ENCODE measurements at places on chromosomes 5 and 9.

DNA sequence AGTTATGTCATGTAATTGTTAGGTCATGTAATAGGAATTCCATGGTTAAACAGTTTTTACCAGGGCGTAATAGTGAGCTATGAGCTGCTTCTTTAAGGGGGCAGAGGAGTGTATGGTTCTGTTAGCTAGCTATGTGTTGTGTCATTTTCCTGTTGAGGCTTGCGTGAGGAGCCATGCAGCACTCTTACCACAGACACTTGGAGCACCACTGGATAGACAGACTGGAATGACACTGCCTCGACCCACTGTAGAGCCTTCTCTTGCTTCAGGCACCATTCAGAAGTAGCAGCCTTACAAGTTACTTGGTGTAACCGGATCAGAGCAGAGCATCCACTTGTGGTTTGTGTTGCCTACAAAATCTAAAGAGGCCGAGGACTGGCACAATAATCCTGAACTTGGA, 28.3 kb upstream of the STOM start:
- DNase-seq: no peak

GRCh38 chr5:66675406-66675805, 79.2 kb downstream of the MAST4 start:
- DNase-seq: no peak

- DNase-seq: peak; percentile 9
These were observed 573.9 kb downstream of the KIF4B start for GRCh38 chr5:155587458-155587857.

GRCh38 chr5:92309336-92309991, 926.3 kb upstream of the ARRDC3 start:
- peak; percentile 51 for DNase-seq

DNA sequence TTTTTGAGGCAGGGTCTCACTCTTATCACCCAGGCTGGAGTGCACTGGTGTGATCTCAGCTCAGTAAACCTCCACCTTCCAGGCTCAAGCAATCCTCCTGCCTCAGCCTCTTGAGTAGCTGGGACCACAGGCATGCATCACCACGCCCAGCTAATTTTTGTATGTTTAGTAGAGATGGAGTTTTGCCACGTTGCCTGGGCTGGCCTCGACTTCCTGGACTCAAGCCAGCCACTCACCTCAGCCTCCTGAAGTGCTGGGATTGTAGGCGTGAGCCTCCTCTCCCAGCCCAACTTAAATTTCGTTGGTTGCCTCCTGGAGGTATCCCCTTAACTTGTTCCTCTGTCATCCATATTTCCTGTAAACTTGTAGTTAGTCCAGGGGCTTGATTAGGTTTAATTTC, 47.2 kb downstream of the RAB24 start:
- no peak for DNase-seq

DNA sequence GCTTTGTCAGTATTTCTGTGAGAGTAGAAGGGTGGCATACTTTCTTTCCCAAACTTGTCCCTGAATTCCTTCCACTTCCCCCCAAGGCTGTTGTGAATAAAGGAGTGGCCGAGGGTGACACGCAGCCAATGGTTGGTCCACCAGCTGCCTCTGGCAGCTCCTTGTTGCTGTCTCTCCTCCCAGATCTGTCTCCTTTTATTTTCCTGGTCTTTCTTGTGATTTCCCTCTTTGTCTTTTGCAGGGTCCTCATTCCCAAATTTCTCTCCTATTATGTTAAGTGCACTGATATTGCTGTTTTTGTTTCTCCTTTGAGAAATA, 137.5 kb upstream of the HMHB1 start:
- DNase-seq: no peak

- no peak for DNase-seq
These were observed 93.9 kb upstream of the ITGA1 start for GRCh38 chr5:52693836-52694235.

- DNase-seq: no peak
These were observed 51.3 kb downstream of the SLC12A7 start for GRCh38 chr5:1060535-1060981.

DNA sequence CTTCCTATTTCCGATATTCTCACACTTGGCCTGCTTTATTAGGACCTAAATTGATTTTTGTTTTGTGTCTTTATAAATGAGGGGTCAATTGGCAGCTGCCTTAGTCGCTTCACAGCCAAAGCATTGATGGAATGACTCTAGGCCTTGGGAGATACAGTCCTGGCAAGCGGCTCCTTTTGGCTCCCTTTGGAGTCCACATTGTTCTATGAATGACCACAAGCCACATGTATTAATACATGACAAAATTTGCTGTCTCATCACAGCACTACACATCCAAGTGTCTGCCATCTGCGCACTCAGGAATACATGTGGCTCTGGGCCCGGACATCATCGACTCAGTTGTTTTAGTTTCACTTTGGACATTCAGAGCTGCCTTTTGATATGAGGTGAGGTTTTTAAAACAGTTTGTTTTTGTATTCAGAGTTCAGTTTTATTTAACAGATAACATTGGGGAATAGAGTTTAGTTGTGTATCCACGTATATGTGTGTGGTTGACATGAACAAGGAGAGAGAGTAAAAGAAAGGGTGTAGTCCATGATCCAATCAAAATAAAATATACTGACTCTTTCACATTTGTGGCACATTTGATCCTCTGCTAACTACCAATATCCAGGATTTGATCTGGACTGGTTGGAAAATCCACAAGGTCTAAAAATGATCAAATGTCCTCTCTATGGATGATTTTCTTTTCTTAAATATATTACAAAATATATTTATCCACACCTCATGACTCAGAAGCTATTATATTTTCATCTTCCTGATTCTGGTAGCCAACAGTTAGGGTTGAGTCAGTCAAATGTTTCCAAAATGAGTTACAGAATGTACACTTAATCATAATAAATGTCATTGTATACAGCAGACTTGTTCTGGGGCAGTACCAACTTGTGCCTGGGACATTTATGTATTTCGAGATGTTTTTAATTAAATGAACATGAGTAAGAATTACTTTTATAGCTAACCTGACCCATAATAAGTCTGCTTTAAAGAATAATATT, 114.0 kb upstream of the MTAP start:
- peak; percentile 15 for DNase-seq

- no peak for DNase-seq
These were observed 109.1 kb upstream of the PTGER4 start for GRCh38 chr5:40570408-40571129.

DNA sequence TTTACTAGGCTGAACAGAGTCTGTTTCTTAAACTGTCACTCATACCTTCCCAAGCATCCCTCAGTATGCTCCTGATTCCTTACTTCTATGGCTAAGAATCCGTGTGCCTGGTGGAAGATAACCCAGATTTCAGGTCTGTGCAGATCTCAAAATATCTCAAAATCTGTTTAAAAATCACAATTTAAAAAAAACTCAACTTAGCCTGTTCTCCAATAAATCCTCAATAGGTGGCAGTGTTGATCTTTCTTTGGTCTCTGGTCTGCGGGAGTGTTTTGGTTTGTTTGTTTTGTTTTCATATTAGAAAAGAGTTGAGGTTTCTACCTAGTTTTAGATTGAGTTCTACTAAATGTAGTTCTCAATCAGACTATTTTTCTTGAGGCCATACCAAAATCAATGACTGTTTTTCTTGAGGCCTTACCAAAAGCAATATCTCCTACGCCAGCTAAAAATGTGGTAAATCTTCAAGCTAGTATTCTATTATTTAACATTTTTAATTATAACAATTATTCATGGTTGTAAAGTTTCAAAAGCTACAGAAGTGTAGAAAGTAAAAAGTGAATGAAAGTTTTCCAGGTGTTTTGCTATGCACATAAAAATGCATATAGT, 57.9 kb downstream of the TGFBR1 start:
- DNase-seq: peak; percentile 43

DNA sequence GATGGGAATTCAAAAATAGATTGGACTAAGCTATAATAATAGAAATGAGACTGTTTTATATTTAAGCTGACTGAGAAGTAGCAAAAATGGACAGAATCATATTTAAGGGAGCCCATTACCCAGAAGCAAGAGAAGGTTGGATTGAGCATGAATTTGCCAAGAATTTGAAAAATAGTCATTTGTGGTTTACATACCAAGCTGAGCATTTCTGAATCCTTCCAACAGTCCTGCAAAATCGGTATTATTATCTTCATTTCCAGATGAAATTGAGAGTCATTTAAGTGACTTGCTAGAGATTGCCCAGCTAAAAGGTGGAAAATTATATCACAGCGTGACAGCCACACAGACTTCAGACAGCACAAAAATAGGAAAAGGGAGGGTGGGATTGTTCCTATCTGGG, 48.4 kb downstream of the TNFSF15 start:
- no peak for DNase-seq

GRCh38 chr9:94911986-94912635, 185.6 kb downstream of the AOPEP start:
- DNase-seq: no peak

DNA sequence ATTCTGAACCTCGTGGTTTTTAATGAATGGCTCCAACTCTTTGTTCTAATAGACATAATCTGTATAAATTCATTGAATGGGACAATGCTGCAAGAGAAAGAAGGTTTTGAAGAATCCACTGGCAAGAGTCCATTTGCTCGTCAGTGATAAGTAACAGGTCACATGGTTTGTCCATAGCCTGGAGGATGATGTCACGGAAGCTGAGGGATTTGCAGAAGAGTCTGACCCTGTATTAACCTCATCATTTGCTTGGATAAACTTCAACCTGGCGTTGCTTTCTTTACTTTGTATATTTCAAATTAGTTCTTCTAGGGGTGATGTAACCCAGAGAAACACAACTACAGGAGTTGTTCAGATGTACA, 197.4 kb downstream of the GAS1 start:
- DNase-seq: no peak

DNA sequence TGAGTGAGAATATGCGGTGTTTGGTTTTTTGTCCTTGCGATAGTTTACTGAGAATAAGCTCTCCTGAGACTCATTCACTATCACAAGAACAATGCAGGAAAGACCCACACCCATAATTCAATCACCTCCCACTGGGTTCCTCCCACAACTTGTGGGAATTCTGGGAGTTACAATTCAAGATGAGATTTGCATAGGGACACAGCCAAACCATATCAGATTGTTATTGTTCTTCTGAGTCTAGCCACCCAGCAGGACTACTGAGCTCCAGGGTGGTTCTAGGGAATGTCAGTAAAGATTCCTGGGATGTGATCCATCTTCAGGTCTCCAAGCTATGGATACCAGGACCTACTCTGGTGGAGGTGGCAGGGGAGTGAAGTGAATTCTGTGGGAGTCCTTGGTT, 2075.1 kb upstream of the CDH9 start:
- no peak for DNase-seq

GRCh38 chr5:127813633-127814587, 110.7 kb downstream of the CCDC192 start:
- DNase-seq: no peak

- DNase-seq: no peak
These were observed 333.9 kb downstream of the DIRAS2 start for GRCh38 chr9:90308691-90309090.

GRCh38 chr5:8473827-8474568, 605.0 kb downstream of the MTRR start:
- no peak for DNase-seq

DNA sequence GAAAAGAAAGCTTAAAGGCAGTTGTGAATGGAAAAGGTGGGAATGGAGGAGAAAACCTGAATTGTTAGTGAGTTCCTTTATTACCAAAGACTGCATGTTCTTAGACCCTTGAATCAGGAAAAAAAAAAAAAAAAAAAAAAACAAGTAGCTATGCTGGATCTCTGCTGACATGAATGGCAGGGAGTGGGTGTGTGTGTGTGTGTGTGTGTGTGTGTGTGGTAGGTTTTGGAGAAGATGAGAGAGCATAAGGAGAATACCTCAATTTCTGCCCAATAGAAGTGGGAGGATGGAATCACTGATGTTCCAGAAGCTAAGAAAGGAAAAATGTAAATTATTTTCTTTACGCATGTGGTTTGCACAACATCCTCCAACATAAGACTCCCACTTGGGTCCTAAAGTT, 25.5 kb upstream of the NR4A3 start:
- DNase-seq: no peak

GRCh38 chr5:113005454-113005853, 28.9 kb downstream of the DCP2 start:
- DNase-seq: no peak

DNA sequence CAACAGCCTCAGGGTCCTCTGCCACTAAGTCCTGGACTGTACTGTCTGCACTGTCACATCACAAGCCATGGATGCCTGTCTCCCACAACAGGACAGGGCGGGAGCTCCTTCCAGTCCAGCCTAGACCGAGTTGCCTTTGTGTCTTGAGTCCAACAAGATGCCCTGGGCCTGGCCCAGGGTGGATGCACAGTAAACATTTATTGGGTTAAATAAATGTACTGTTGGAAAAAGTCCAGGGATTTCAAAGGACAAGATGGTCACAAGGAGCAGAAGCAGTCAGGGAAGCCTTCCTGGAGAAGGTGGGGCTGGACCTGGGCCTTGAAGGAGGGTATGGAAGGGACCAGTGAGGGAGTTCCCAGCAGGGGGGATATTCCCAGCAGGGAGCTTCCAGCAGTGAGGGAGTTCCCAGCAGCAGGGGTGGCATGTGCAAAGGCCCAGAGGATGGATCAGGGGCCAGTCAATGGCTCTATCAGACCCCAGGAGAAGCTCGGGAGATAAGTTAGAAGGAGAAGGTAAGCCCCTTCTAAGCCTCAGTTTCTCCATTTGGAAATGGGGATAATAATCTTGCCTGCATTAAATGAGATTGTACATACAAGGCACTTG, 72.7 kb upstream of the NEURL1B start:
- DNase-seq: no peak

GRCh38 chr9:129693741-129694140, 28.3 kb downstream of the PRRX2 start:
- DNase-seq: no peak

GRCh38 chr5:127608077-127608660, 40.7 kb upstream of the CTXN3 start:
- no peak for DNase-seq

DNA sequence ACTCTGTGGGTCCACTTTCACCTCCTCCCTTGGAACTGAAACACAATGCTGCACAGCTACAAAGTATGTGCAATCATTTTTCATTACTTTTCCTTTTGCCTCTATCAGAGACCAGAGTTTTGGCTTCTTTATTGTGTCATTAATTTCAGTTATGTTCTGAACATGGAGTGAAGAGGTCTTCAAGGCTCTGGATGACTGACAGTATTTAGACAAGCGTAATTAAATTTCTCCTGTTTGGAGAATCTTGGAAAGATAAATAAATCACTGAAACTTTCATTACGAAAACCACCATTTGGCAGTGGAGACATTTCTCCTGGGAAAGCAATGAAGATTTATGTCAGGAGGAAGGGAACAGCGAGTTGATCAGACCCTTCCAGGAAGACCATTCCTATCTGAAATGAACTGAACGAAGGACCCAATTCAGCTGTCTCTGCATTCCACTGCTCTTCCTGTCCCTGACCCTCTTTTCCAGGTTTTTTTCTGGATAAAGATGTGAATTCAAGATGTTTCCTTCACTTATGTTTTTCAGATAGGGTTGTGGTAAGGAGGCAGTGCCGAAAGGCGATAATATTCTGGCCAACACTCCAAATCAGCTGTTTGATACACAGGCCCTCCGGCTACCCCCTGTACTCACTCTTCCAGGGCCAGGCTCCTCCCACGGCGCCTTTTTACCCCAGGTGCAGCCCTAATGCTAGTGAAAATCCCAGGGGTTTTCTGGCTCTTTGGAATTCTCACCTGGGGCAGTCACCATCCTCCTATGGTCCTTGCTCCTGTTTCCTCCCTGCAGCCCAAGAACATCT, 77.2 kb upstream of the OSMR start:
- DNase-seq: no peak
